Foreskin keratinocyte (primary cell): ENCODE measurements at places on chromosomes 12 and 14. TPM values are rescaled to one million over a fixed set of nuclear protein-coding genes. Genes with fewer than 3 reads are reported as not detected.

The KRT4 gene
- 0.11 TPM in 1 of 2 replicates, not detected in the other for total RNA-seq

The ABHD12B gene
- total RNA-seq = not detected in 2 replicates

The TPPP2 gene
- not detected in 2 replicates for total RNA-seq

The CD27 gene
- not detected in 2 replicates for total RNA-seq
